ENCODE measurements at places on chromosomes 2 and 18. TPM values are rescaled to one million over a fixed set of nuclear protein-coding genes. Genes with fewer than 3 reads are reported as not detected.

- no peak for ATAC-seq
These were observed 52.2 kb upstream of the CAB39 start for GRCh38 chr2:230660294-230661060.

GRCh38 chr2:207561386-207562080 lies 31.8 kb downstream of the CREB1 start:
- no peak for ATAC-seq

DNA sequence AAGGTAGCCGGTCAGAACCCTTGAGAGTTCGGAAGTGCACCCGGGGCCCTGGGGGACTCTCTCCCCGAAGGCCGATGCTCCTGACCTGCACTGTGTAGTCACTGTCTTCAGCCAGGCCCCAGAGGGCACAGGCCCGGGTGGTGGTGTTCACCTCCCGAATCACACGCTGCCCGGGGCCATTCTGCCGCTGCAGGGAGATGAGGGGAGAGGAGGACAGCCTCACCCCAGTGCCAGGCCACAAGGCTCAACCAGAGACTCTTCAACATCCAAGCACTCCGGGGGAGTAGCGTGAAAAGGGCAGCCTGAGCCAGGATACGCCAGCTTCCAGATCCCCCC lies 1.1 kb downstream of the FNDC4 start:
- no peak for ATAC-seq

- ATAC-seq = peak; percentile 61
These were observed 21.1 kb upstream of the NOSTRIN start for GRCh38 chr2:168781191-168781817.

Gene GMPPA
- 19.6 TPM for total RNA-seq
